ENCODE measurements at places on chromosomes 6 and 20.

- DNase-seq, result no peak
These were observed 93.5 kb downstream of the DTNBP1 start for GRCh38 chr6:15569035-15569995.

DNA sequence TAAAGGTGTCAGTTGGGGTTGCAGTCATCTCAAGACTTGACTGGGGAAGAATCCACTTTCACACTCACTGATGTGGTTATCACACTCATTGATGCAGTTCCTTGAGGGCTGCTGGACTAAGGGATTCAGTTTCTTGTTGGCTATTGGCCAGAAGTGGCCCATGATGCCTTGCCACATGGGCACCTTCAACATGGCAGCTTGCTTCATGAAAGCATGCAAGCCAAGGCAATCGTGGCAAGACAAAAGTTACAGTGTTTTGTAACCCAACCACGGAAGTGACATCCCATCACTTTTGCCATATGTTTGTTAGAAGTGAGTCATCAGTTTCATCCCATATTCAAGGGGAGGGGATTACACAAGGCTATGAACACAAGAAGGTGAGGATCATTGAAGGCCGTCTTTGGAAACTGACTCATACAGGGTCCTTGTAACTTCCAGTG lies 3.8 kb upstream of the RANBP9 start:
- DNase-seq, result peak; percentile 38

GRCh38 chr20:32964575-32964974 lies 39.7 kb downstream of the SUN5 start:
- no peak for DNase-seq

DNA sequence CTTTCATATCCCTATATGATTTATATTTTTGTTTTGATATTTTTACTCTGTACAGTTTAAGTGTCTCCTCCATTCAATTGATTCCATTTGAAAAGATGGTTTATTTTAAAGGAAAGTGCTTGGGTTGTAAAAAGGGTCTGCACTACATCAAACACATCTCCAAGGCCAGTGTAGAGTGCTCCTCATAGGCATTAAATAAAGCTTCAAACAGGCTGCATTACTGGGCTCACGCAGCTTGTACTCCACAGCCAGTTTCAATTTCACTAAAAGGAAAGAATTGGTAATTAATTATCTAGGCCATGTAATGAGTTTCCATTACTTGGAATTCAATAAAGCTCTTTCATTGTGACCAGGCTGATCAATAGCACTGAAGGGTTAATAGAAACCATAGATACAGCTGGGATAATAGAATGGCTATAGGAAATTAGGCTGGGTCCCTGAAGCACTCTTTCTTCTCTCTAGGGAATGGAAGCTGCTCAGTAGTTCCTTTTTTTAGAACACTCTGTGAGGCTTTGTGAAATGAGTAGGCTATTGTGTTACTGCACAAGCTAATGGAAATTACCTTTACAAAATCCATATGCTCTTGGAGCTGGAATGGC lies 442.2 kb downstream of the RNF144B start:
- DNase-seq, result no peak

GRCh38 chr6:53889365-53889764 lies 94.6 kb downstream of the LRRC1 start:
- DNase-seq, result no peak

DNA sequence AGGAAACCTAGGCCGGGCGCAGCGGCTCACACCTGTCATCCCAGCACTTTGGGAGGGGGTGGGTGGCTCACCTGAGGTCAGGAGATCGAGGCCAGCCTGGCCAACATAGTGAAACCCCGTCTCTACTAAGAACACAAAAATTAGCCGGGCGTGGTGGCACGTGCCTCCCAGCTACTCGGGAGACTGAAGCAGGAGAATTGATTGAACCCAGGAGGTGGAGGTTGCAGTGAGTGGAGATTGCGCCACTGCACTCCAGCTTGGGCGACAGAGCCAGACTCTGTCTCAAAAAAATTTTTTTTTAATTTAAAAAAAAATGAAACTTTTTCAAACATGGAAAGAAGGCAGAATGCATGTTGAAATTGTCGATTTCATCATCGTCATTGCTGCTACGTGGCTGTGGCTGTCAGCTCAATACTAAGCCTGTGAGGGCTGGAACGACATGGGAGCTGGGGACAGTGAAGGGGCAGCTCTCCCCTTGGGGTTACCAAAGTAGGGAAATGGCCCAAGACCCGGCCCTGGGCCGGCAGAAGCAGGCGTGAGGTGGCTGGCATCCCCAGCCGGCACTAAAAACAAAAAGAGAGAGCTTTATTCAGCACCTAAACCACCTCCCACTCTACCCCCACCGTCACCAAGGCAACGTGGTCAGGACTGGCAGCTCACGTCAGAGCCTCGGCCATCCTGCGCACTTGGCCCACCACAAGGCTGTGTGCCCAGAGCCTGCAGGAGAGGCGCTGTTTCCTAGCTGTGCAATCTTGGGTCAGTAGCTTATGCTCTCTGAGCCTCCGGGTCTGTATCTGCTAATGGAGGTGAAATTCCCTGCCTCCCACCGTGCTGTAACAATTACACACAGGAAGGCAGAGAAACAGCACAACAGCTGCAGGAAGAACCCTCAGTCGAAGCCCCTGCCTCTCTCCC lies 30.8 kb downstream of the AGPAT4 start:
- DNase-seq, result no peak

DNA sequence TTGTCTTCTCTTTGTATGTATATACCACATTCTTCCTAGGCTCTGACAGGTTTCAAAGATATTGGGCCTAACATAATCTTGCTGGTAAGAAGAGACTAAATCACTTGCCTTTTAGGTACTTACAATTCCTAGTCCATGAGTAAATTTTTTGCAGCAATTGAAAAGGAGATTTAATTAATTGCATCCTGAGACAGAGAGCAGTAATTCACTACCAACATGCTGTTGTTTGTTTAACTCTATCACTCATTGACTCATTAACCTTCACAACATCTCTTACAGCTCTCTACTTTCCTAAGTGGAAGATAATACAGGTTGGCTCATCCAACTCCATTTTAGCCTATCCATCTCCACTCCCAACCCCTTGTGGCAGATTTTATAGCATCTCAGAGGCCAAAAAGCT lies 280.4 kb downstream of the ALDH8A1 start:
- DNase-seq, result no peak

DNA sequence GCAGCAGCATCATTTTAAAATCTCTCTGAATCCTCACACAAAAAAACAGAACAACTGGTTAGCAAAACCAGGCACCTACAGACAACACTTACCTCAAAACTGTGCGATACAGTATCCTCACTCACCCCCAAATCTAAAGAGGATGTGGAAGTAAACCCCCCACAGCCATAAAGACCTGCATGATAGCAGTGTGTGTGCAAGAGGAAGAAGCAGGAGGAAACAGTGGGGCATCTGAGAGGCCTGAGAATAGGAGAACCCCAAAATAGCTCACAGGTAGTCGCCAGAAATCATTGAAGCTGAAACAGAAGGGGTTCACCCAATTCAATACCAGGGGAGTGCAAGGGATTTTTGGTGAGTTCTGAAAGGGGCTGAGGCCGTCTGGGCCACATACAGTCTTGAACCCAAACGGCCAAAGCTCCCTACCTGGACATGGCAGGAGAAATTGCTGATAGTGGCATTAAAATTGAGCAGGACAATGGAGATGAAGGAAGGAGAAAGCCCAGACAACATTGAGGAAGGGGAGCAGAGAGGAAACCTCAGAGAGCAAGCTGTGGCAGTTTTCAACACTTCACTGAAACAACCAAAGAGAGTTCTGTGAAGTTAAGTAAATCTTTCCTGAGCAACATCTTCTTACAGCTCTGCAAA lies 129.7 kb downstream of the FIG4 start:
- no peak for DNase-seq

DNA sequence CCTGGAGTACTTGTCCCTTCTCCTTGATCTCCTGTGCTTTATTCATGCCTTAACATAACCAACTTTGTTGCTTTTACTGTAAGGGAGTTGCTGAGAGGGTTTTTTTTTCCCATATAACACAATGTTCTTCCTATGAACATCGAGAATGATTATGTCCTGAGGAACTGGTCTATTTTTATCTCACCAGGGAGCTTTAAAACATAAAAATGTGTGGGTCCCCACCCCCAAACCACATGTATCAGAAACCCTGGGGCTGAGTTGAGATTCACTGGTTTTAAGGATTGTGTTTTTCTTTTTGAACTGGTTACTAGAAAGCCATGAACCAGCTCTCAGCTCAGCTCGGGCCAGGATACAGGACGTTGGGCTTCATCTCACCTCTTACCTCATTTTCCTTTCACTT lies 118.5 kb upstream of the JAG1 start:
- DNase-seq, result no peak

DNA sequence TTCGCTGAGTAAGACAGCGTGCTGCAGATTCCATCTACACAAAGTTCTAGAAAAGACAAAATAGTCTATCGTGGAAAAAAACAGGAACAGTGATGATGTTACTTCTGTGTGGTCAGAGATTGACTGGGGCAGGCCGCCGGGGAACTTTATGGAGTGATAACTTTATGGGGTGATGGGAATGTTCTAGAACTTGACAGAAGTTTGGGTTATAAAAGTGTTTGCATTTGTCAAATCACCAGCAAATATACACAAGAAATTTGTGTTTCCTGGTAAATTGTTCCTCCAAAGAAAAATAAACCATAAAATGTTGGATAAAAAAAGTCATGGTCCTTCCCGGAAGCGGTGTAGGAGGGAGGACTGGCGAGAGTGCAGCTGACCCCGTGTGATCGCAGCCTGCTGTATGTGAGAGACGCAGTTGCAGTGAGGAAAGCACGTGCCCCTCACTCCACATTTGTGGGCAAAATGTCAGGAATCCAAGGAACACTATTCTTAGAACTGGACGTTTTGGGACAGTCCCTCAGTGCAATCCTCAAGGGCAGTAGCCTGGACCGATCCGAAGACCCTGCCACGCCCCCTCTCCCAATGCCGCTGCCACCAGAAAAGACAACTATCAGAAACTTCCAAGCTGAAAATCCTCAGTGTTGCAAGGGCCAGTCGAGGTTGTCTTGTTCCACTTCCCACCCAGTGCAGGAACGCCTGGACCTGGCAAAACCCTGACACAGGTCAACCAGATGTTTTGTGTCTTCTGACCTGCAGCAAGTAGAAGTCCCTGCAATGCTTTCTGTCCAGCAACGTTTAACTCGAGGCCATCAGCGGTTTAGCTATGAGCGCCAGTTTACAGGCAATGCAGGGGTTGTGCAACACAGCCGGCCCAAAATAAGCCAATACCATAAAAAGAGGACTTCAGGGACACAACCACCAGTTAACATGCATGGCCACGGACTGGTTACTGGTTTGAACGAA lies 80.5 kb upstream of the QKI start:
- no peak for DNase-seq

DNA sequence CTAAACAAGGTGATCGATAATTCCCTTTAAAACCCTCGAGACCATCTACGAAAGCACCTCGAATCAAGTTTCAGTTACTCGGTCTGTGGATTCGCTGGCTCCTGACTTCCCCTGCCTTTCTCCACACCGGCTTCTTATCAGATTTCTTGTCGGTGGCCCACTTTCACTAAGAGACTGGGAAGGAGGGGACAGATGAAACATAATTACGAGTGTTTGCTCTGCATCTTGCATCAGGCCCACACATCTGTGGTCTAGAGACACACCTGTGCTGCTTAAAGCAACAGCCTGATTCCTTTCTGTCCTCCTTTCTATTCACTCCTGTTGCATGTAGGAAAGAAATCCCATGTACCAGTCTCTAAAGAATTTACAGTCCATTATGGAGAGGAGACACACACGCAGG lies 37.7 kb downstream of the INSM1 start:
- DNase-seq, result no peak

DNA sequence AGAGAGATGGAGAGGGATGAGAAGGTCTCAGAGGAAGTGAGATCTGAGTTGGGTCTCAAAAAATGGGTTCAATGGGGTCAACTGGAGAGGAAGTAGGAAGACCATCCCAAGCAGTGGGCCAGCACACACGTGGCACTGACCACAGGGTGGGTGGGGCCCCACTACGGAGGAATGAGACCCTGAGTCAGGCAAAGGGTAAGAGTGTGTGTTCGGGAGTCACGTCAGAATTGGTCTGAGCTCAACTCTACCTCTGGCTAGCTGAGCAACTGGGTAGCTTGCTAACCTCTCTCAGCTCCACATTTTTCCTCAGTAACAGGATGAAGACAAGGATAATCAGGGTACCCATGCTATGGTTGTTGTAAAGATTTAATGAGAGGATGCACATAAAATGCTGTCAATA lies 79.0 kb downstream of the TRERF1 start:
- DNase-seq, result no peak

GRCh38 chr20:881051-881782 lies 34.9 kb downstream of the ANGPT4 start:
- DNase-seq, result peak; percentile 11

DNA sequence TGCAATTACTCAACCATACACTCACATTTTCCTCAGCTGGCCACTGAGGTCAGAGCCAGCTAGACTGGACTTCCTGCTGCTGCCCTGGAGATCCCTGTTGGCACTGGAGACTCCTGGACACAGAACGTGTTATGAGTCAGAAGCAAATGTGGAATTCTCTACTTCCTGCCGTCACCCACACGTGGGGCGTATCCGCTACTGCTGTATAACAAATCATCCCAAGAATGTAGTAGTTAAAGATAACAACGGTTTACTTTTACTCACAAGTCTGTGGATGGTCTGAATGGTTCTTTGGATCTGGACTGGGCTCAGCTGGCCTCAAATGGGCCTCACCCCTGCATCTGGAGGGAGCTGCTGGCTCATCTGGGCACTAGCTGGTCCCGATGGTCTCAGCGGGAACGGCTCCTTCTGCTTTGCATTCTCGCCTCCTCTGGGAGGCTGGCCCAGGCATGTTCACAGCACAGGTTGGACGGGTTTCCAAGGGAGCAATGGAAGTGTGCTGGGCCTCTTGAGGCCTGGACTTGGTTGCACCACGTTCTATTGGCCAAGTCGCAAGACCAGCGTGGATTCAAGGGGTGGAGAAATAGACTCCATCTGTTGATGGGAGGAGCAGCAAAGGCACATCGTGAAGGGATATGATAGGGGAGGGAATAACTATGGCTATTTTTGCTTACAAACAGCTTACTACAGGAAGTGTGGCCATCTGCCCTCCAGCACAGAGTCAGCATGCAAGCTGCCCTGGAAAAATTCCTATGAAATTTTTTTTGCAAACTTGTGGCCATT lies 118.5 kb downstream of the SNX5 start:
- DNase-seq, result no peak

- DNase-seq, result no peak
These were observed 2.7 kb upstream of the ESR1 start for GRCh38 chr6:151804585-151805285.

DNA sequence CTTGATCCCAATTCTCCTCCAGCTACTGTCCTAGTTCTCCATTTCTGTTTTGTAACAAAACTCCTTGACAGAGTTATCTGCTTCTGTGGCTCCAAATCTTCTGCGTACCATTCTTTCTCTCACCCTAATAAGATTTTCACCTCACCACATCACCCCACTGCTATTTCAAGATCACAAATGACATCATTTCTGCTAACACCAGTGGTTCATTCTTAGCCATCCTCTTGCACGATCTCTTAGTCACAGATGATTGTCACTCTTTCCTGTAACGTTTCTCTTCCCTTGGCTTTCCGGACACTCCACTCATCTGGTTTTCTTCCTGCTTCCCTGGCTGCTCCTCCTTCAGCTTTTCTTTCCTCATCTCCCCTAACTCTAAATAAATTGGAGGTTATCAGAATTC lies 56.8 kb upstream of the FABP7 start:
- DNase-seq, result no peak
